ENCODE measurements at places on chromosomes 16 and 17.
A peak's percentile ranks its signal among the peaks of the same experiment; 100 is the strongest.

DNA sequence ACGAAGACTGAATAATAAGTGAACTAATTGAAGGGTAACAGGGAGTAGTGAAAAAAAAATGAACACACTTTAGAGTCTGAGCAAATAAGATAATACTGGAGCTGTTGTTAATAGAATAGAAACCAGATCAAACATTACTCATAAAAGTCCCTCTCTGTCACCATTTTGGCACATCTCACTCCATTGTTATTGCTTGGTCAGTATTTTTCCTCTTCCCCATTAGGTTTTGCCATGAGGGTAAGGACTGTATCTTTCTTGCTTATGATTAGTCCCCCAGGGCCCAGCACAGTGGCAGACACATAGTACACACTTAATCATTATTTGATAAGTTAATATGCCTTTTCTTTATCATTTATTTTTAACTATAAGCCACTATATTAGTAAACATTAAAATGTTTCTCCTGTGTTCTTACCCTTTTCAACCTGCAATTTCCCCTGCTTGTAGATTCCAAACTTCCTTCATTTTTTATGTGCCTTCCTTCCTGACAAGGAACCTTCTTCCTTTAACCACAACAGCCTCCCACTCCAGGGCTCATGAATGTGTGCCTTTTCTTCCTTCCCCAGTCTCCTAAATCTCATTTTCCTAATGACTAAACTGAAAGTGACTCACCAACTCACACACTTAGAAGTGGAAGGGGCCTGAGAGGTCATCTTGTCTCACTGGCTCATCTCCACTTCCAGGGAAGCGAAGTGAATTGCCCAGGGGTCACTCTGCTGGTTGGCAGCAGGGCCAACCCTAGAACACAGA, 88.2 kb upstream of the HAS3 start:
- no peak for DNase-seq

DNA sequence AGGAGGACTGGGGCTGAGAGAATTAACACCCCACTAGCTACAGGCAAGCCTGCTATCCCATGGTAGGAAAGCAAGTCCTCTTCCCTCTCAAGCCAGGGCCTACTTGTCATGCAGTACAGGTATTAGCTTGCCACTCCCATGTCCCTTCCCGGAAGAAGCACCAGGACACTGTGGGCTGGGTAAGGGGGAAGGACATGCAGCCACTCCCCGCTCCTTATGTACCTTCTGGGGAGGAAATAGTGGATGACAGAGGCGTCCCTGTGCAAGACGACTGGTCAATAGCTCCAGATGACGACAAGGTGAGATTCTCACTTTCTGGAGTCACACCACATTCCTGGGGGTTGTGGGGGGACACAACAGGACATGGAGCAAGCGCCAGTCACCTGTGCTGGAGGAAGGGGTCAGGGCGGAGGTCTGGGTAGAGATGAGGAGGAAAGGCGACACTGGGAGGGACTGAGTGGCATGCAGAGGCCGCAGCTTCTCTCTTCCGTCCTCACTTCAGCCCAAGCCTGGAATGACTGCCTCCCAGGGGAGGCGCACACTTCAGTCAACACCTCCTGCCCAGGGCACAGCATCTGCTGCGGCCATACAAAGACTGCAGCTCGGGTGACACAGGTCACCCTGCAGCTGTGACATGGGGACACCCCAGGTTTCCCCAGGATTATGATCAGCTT, 15.1 kb upstream of the FOXJ1 start:
- DNase-seq: no peak

- DNase-seq: peak; percentile 37
These were observed 13.3 kb upstream of the IL17C start for GRCh38 chr16:88624977-88625576.

DNA sequence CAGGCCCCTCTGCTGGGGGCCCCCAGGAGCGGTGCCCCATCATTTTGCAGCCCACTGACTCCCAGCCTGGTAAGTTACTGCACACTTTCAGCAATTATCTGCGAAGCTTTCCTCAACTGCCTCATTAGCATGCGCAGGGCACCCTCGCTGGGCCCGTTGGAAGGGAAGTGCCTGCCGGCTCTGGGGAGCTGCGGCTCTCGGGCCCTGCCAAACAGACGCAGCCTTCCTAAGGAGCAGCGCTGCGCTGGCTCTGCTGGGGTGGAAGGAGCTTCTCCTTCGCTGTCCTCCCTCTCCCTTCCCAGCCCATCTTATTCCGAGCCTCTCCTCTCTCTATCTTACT, 71.0 kb downstream of the RBBP6 start:
- peak; percentile 41 for DNase-seq

DNA sequence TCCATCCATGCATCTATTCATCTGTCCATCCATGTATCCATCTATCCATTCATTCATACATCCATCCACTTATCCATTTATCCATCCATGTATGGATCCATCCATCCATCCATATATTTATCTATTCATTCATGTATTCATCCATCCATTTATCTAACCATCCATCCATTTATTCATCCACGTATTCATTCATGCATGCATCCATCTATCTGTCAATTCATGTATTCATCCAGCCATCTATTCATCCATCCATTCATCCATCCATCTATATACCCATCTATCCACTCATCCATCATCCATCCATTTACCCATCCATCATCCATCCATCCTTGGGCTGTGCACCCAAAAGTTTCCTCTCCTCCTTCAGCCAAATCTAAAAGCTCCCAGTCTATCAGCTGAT, 43.4 kb downstream of the GDE1 start:
- DNase-seq: no peak

DNA sequence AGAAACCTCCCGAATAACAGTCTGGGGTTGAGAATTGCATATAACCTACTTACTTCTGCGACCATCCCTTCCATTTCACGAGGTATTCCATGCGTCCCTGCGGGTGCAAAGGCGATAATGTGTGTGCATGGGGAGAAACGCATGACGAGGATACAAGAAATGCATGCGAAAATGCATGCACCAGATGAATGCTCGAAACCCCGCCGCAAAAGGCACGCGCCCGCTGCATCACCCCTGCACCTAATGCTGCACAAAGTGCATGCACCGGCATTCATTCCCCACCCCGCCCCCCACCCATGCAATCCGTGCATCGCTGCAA, 474 bp downstream of the CBX8 start:
- no peak for DNase-seq

DNA sequence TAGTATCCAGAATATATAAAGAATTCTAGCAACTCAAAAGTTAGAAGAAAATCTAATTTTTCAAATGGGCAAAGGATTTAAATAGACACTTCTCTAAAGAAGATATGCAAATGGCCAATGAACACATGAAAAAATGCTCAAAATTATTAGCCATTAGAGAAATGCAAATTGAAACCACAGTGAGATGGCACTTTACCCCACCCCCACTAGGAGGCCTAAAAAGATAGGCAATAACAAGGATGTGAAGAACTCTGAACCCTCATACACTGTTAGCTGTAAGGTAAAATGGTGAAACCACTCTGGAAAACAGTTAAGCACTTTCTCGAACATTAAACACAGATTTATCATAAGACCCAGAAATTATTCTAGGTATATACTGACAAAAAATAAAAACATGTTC, 71.4 kb upstream of the IRX6 start:
- no peak for DNase-seq

GRCh38 chr17:73307130-73307529, 4.7 kb downstream of the CDC42EP4 start:
- DNase-seq: no peak

GRCh38 chr17:66345264-66345663, 42.9 kb downstream of the PRKCA start:
- DNase-seq: no peak

- DNase-seq: no peak
These were observed 257.4 kb upstream of the IRX5 start for GRCh38 chr16:54673313-54673712.

DNA sequence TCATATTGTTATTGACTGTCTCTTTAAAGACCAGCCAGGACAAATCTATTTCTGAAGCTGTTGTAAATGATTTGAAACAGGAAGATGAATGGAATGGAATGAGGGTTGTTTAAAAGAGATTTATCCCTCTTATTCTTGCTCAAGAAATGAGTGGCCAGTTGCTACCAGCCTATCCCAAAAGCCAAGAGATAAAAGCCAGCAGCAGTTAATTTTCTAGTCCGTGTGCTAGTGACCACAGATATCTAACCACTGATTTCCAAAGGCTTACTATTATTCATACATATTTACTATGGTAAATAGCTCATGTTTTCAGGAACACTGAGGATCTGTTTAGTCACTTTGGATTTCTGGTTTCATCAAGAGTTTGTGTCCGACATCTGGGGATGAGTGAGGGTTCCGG, 105.7 kb downstream of the CDH13 start:
- DNase-seq: no peak

DNA sequence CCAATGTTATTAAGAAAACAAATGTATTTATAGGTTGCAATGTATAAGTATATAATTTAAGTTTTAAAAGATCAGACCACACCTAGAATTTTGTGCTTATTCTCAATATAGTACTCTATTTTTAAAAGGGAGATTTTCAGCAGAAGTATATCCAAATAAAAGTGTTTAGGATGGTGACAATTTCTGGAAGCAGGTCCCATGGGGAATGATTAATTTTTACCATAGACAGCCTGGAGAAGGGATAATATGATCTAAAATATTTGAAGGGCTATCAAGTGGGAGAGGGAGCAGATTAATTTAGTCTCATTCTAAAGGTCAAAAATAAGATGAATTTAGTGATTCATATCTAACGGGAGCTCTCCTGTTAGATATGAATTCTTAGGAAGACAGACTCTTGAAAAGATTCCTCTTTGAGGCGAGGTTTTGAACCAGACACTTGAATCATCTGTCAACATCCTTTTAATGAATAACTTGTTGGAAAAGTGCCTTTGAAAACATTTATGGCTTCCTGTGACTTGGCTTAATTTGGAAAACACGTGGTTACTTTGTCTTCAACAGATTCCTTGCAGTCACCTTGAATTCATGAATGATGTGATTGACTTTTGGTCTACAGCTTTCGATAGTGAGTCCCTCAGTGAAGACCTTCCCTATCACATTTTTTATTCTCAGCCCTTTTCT, 29.3 kb upstream of the SMIM36 start:
- DNase-seq: no peak

DNA sequence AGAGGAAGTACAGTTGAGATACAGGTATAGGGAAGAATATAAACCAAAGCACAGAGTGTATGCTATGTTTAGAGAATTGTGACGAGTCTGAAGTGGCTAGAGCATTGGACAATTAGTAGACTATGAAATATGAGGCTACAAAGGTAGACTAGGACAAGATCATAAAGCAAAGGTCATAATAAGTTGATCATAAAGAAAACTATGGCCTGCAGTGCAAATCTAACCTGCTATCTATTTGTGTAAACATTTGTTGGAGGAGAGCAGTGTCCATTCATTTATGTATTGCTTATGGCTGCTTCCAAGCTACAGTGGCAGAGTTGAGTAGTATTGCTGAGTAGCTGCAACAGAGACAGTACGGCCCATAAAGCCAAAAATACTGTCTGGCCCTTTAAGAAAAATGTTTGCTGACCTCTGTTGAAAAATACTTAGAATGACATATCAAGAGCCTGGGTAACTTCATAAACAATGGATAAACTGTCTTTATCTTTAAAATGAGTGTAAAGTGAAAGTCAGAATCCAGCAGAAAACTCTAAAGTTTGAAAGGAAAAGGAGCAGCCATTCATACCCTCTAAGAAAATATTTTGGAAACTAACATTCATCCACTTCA, 14.5 kb upstream of the OR1E2 start:
- no peak for DNase-seq

- DNase-seq: no peak
These were observed 70.9 kb upstream of the METRNL start for GRCh38 chr17:83008526-83008925.

GRCh38 chr17:45948881-45949624, 50.0 kb upstream of the STH start:
- peak; percentile 82 for DNase-seq

DNA sequence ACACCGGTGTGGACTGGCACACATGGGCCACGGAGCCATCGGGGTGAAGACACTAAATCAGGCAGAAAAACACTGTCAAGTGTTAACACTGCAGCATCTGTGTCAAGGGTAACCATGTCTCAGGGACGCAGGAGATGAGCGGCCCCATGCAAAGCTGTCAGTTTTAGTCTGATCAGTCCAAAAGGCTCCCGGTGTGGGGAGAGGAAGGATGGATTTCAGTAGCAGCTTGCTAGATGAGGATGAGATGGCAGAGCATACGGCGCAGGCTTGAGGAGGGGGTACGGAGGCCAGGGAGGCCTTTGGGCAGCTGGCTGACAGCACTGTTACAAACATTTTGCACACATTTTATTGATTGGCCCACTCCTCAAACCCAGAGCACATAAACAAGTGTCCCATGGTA, 98.1 kb downstream of the GNAO1 start:
- no peak for DNase-seq

- DNase-seq: no peak
These were observed 171.6 kb downstream of the CDH11 start for GRCh38 chr16:64950262-64950661.

- DNase-seq: no peak
These were observed 3.1 kb upstream of the SLC13A2 start for GRCh38 chr17:28470266-28470913.

GRCh38 chr16:3383045-3383448, 17.8 kb downstream of the ZSCAN32 start:
- DNase-seq: no peak

GRCh38 chr17:79811011-79811867, 14.4 kb upstream of the CBX8 start:
- peak; percentile 68 for DNase-seq

- no peak for DNase-seq
These were observed 41.0 kb downstream of the TUBD1 start for GRCh38 chr17:59851439-59852375.

DNA sequence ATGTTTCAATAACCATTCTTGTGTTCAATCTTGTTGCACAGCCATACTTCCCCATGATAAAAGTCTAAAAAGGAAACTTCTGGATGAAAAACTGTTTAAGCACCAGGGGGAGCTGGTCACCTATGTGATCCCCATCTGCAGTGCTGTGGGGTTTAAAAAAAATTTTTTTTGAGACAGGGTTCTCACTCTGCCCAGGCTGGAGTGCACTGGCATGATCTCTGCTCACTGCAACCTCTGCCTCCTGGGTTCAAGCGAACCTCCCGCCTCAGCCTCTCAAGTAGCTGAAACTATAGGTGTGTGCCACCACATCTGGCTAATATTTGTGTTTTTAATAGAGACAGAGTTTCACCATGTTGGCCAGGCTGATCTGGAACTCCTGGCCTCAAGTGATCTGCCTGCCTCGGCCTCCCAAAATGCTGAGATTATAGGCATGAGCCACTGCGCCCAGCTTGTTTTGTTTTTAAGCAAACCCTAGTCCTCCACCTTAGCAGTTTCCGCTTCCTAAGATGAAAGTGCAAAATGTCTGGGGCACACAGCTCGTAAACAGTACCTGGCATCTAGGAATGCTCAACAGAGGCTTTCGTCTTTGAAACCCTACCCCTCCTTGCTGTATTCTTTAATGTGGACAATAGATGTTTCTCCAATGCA, 25.4 kb downstream of the DNAJA2 start:
- DNase-seq: peak; percentile 56

- peak; percentile 88 for DNase-seq
These were observed 18.9 kb downstream of the KSR1 start for GRCh38 chr17:27475070-27475673.

GRCh38 chr17:28033972-28034714, 8.3 kb upstream of the NLK start:
- no peak for DNase-seq

GRCh38 chr16:89322321-89323119, 105.0 kb downstream of the ZNF778 start:
- no peak for DNase-seq
